ENCODE measurements at places on chromosomes 2 and 18. TPM values are rescaled to one million over a fixed set of nuclear protein-coding genes. Genes with fewer than 3 reads are reported as not detected.

Gene KANSL1L
- total RNA-seq: 11.4 TPM

Gene ANKRD62
- not detected for total RNA-seq

Gene REEP1
- total RNA-seq: 0.53 TPM

Gene LIMS2
- total RNA-seq: 2.5 TPM

Gene NEU2
- not detected for total RNA-seq

Gene LINC00305
- not detected for total RNA-seq

Gene SPATA3
- not detected for total RNA-seq

Gene STARD6
- total RNA-seq: not detected

Gene CHMP1B
- total RNA-seq: 37.2 TPM

Gene HOXD10
- not detected for total RNA-seq

Gene ANKAR
- total RNA-seq: 2.9 TPM

Gene LRRC30
- total RNA-seq: not detected

Gene COL4A4
- total RNA-seq: 1.9 TPM

Gene POTEF
- 13.6 TPM for total RNA-seq

Gene TSN
- 68.5 TPM for total RNA-seq

Gene C1QL2
- total RNA-seq: 0.55 TPM

Gene DNAJC5G
- total RNA-seq: 0.18 TPM

Gene IL18RAP
- not detected for total RNA-seq

Gene GLB1L
- total RNA-seq: 5.2 TPM

Gene SPR
- total RNA-seq: 13.0 TPM

Gene PRKAG3
- not detected for total RNA-seq

Gene AP1S3
- total RNA-seq: 17.4 TPM

Gene ASPRV1
- 1.1 TPM for total RNA-seq

Gene PPP1R1C
- total RNA-seq: 3.7 TPM

Gene FAHD2B
- total RNA-seq: 45.2 TPM

Gene SLC8A1
- 1.7 TPM for total RNA-seq

Gene TRIB2
- 89.3 TPM for total RNA-seq

Gene TNFRSF11A
- 4.7 TPM for total RNA-seq

Gene GREB1
- total RNA-seq: 31.9 TPM

Gene VIT
- total RNA-seq: 0.46 TPM

Gene PARD3B
- total RNA-seq: 5.9 TPM

Gene NEUROD1
- 0.11 TPM for total RNA-seq

Gene CELF4
- 2.9 TPM for total RNA-seq

Gene UGT1A4
- not detected for total RNA-seq

Gene SRD5A2
- 0.05 TPM for total RNA-seq

Gene CDH7
- 0.94 TPM for total RNA-seq

Gene GCKR
- total RNA-seq: 1.1 TPM

Gene PLGLB2
- total RNA-seq: 0.15 TPM

Gene IL36G
- 0.32 TPM for total RNA-seq

Gene INHBB
- total RNA-seq: 0.14 TPM

Gene SKOR2
- total RNA-seq: 0.34 TPM

Gene C2orf81
- 3.6 TPM for total RNA-seq

Gene GALNT13
- total RNA-seq: 8.8 TPM

Gene TOGARAM2
- 0.62 TPM for total RNA-seq

Gene GIGYF2
- total RNA-seq: 53.1 TPM

Gene DOK6
- 4.1 TPM for total RNA-seq

Gene MZT2A
- total RNA-seq: 162 TPM

Gene GPR155
- 1.0 TPM for total RNA-seq

Gene NT5DC4
- not detected for total RNA-seq

Gene POTEI
- total RNA-seq: 3.2 TPM

All from WTC11 (cell line).